ENCODE measurements at places on chromosomes 12 and 14.

GRCh38 chr12:107356266-107356936, 263.1 kb upstream of the CRY1 start:
- DNase-seq, result peak; percentile 45
- peaks cover 2% of the 10 kb centered on the region for H3K27me3 ChIP-seq
- H3K4me3 ChIP-seq, result no peak overlapping the region
- H3K36me3 ChIP-seq, result peaks cover 2% of the 10 kb centered on the region
- H3K4me1 ChIP-seq, result peaks cover 56% of the 10 kb centered on the region
- H3K27ac ChIP-seq, result no peak overlapping the region

GRCh38 chr12:2376908-2377657, 324.3 kb downstream of the CACNA1C start:
- peaks cover 3% of the 10 kb centered on the region for H3K27me3 ChIP-seq
- H3K36me3 ChIP-seq, result no peaks in the 10 kb centered on the region
- peaks cover 20% of the 10 kb centered on the region for H3K4me1 ChIP-seq
- no peak overlapping the region for H3K4me3 ChIP-seq
- no peak overlapping the region for H3K27ac ChIP-seq
- no peak for DNase-seq

GRCh38 chr14:104364830-104365229, 214.7 kb upstream of the C14orf180 start:
- H3K4me1 ChIP-seq, result no peaks in the 10 kb centered on the region
- H3K4me3 ChIP-seq, result no peak overlapping the region
- H3K36me3 ChIP-seq, result no peaks in the 10 kb centered on the region

DNA sequence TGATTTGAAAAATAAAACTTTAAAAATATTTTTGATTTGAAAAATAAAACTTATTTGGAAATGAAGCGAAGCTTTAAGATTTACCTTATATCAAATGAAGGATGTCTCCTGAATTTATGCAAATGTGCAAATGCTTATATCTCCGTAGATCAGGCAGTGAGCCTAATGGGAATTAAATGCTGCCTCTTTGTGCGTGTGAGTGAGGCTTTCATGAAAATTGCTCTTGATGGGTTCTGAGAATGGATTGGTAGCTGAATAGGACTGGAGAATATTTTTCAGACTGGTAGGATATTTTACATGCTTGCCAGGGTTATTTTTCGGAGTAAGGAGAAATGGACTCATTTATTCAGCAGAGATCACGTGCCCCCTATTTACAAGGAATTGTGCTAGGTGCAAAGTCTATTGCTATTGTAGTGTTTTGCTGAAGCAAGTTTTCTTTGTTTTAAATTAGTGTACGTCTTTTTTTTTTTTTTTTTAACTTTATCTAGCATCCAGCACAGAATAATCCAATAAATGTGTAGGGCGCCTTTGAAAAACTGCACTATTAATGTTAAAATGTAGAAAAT, 2.4 kb downstream of the VRK1 start:
- peaks cover 3% of the 10 kb centered on the region for H3K36me3 ChIP-seq
- H3K27ac ChIP-seq, result no peak overlapping the region
- peaks cover 56% of the 10 kb centered on the region for H3K4me1 ChIP-seq
- no peaks in the 10 kb centered on the region for H3K27me3 ChIP-seq
- no peak for DNase-seq

DNA sequence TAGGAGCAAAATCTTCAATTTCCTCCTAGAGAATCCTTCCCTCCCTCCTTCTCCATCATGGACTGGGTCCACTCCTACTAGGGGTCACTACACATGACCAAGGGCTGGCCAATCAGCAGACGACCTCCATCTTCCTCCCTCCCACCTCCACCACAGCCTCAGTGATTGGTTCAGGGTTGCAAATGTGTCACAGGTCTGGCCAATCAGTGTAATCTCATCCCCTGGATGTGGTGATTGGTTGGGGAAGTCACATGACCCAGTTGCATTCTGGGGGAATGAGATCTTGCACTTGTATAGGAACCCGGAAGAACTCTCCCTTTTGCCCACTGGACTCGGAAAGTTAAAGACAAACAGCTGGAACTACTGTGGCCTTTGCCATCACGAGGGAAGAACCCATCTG, 169.2 kb downstream of the PIWIL1 start:
- H3K4me1 ChIP-seq, result no peaks in the 10 kb centered on the region
- no peak for DNase-seq
- H3K27ac ChIP-seq, result no peak overlapping the region
- no peaks in the 10 kb centered on the region for H3K27me3 ChIP-seq
- no peak overlapping the region for H3K4me3 ChIP-seq

DNA sequence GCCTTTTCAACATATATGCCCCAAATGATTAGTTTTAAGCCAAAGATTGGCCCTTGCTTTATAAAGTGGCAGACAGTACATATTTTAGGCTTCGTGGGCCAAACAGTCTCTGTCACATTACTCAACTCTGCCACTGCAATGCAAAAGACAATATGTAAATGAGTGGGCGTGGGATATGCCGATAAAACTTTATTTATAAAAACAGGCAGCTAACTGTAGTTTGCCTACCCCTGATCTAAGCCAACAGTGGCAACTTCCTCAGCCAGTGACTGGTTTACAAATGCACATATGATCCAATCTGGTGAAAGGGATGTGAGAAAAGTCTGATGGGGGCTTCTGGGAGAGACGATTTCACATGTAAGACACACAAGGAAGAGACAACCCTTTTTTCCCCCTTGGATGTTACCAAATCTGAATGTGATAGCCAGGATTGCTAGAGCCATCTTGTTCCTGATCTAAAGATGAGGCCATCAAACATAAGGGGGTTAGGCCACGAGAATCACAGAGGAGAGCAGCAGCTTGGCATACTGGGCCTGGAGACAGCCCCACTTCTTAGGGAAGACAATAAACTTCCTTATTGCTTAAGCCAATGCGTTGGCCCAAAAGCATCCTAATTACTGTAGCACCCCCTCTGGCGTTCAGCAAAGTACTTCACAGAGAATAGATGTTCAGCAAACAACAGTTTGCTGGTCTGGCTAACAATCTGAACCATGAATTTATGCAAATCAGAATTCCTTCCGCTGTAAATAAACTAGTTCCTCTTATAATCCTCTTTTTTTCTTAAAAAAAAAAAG, 75.2 kb upstream of the TMCC3 start:
- no peak overlapping the region for H3K4me3 ChIP-seq
- peaks cover 5% of the 10 kb centered on the region for H3K27me3 ChIP-seq
- DNase-seq, result no peak

DNA sequence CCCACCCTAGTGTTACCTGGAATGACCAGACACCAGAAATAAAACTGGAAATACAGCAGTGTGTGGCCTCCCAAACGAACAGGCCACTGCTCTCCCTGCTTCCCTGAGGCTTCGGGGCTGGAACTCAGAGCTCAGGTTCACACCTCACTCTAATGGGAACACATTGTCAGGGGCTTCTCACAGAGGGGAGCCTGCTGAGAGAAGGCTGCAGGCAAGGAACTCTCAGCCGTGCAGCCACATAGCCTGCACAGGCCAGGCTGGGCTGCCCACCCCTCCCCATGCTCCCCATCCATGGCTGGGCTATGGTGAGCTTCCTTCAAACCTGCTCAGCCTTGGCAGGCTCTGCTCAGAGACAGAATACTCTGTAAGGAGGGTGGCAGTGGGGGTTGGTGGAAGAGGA, 302.5 kb downstream of the EMP1 start:
- no peaks in the 10 kb centered on the region for H3K36me3 ChIP-seq
- H3K4me1 ChIP-seq, result no peaks in the 10 kb centered on the region
- no peak overlapping the region for H3K4me3 ChIP-seq
- no peak for DNase-seq
- H3K27me3 ChIP-seq, result peaks cover 11% of the 10 kb centered on the region

DNA sequence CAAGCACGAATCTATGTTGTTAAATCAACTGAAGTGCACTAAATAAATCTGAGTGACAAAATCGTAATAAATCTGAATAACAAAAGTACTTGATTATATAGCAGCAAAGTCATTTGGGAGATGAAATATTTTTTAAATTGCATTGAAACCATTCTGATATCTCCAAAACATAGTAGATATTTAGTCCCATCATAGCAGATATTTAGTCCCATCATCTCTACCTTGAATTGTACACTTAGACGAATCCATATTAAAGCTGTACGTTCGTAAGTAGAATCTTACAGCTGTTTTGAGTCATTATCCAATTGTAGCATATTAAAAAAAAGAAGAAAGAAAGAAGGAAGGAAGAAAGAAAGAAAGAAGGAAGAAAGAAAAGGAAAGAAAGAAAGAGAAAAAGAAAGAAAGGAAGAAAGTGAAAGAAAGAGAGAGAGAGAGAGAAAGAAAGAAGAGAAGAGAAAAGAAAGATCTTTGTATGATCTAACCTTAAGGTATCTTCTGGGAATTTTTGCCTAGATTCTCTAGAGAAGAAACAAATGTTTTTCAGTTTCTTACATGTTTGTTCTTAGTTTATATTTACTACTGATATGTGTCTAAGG, 2.6 kb downstream of the DCN start:
- no peaks in the 10 kb centered on the region for H3K36me3 ChIP-seq
- no peak overlapping the region for H3K27ac ChIP-seq
- no peaks in the 10 kb centered on the region for H3K4me1 ChIP-seq
- no peak overlapping the region for H3K4me3 ChIP-seq

DNA sequence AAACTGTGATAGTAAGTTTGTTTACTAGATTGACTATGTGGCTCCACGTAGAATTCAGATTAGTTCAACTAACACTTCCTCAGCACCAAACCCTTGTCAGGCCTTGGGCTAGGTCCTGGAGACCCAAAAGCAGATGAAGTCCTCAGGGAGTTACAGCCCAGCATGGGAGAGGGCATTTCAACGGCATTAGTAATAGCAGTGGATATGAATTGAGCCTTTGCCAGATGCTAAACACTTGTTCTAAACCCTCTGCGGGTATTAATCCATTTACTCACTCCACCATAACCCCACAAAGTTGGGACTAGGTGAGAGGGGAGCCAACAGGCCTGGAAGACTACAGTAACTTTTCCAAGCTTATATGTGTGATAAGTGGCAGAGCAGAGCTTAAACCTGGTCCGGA, 714.6 kb downstream of the DIO2 start:
- H3K27me3 ChIP-seq, result no peaks in the 10 kb centered on the region
- no peaks in the 10 kb centered on the region for H3K4me1 ChIP-seq
- no peak overlapping the region for H3K4me3 ChIP-seq
- no peak for DNase-seq
- no peaks in the 10 kb centered on the region for H3K36me3 ChIP-seq

DNA sequence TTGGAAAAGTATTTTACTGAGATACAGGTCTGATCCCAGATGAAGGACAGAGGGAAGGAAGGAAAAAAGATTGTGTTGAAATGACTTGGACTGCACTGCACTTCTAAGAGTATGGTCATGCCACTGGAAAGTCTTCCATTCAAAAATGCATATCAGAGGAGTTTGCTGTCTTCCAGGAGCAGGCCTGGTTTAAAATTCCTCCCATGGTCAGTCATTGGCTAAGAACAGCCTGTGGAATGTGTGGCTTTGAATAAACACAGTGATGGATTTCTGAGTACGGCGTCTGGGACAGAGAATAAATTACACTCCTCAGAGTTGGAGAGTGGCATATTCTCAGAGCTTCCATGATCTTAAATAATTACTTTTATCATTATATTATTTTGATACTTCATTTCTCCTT, 245.8 kb upstream of the PDZRN4 start:
- H3K27me3 ChIP-seq, result peaks cover 4% of the 10 kb centered on the region
- no peak overlapping the region for H3K4me3 ChIP-seq
- no peaks in the 10 kb centered on the region for H3K4me1 ChIP-seq
- no peaks in the 10 kb centered on the region for H3K36me3 ChIP-seq
- no peak for DNase-seq
- no peak overlapping the region for H3K27ac ChIP-seq

DNA sequence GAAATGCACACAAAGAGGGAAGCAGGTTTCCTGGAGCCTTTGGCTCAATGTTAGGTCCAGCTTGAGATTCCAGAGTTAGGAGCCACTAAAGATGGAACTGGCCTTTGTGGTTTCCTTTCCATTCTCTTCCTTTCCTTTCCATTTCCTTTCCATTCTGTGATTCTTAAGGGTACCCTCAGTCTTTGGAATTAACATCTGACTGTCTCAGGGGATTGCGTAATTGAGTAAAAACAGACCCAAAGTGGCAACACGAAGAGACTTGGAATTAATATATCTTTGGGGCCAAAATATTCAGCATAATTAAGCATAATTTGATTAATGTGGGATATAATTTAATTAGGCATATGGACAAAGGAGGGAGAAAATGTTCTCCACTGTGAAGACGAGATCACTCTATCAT, 205.6 kb downstream of the CRADD start:
- H3K4me3 ChIP-seq, result no peak overlapping the region
- no peak for DNase-seq
- peaks cover 17% of the 10 kb centered on the region for H3K4me1 ChIP-seq
- no peak overlapping the region for H3K27ac ChIP-seq
- H3K36me3 ChIP-seq, result peaks cover 3% of the 10 kb centered on the region
- no peaks in the 10 kb centered on the region for H3K27me3 ChIP-seq
